ENCODE measurements at places on chromosomes 4 and X. TPM values are rescaled to one million over a fixed set of nuclear protein-coding genes. Genes with fewer than 3 reads are reported as not detected.

GRCh38 chr4:7018281-7018680 is 24.9 kb upstream of the TADA2B start:
- no peaks in the 10 kb centered on the region for H3K27me3 ChIP-seq
- H3K4me1 ChIP-seq, result peaks cover 10% of the 10 kb centered on the region
- DNase-seq, result no peak
- no peak overlapping the region for H3K4me3 ChIP-seq
- H3K36me3 ChIP-seq, result peaks cover 70% of the 10 kb centered on the region

DNA sequence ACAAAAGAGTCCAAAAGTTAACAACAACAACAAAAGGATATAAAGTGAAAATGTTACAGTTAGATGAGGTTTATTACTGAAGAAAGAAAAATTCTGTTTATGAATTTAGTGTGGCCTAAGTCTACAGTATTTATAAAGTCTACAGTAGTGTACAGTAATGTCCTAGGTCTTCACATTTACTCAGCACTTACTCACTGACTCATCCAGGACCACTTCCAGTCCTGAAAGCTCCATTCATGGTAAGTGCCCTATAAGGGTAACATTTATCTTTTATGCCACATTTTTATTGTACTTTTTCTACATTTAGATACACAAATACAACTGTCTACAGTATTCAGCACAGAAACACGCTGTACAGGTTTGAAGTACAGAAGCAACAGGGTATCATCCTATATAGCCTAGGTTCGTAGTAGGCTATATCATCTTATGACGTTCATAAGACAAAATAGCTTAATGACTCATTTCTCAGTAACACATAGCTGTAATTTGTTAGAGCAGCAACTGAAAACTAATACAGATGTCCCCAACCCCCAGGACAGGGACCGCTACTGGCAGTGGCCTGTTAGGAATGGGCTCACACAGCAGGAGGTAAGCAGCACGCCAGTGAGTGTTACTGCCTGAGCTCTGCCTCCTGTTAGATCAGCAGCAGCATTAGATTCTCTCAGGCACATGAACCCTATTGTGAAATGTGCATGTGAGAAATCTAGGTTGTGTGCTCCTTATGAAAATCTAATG is 61.3 kb downstream of the CENPC start:
- H3K4me1 ChIP-seq, result no peaks in the 10 kb centered on the region
- no peak overlapping the region for H3K4me3 ChIP-seq
- H3K36me3 ChIP-seq, result no peaks in the 10 kb centered on the region
- no peaks in the 10 kb centered on the region for H3K27me3 ChIP-seq
- no peak overlapping the region for H3K27ac ChIP-seq
- DNase-seq, result no peak

DNA sequence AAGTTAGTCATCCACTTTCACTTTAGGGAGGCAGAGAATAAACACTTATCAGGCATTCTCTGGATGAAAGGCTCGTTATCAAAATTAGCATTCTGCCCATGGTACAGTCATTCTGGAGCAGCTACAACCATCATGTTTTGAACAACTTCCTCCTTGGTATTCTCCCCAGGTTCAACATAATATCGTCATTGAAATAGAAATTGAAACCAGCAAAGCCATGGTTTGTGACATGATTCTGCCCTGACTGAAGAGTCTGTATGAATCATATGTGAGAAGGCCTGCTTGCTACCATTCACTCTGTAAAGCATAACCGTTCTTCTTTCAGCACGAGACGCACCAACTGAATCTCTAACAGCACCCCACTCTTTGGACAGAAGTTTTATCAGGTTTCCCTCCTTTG is 127.5 kb upstream of the RADX start:
- no peaks in the 10 kb centered on the region for H3K27me3 ChIP-seq
- no peaks in the 10 kb centered on the region for H3K36me3 ChIP-seq
- H3K27ac ChIP-seq, result peak overlapping the region; percentile 31
- peak overlapping the region; percentile 10 for H3K4me3 ChIP-seq

DNA sequence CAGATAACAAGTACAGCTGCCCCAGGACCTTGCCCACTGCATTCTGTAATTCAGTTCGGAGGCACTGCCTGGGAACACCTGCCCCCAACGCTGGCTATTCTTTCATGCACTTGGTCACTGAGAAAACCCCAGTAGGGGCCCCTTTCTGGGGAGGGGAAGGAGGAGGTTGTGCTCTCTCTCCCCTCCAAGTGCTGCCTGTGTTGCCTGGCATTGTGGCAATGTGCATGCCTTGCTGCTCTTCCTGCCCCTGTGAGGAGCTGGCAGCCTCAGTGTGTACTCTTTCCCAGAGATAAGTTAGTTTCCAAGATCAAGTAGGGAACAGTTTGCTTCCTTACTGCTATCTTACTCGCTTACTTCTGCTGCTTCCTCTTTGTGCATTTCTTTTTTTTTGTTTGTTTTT is 90.8 kb downstream of the AASDH start:
- no peak overlapping the region for H3K4me3 ChIP-seq
- no peak for DNase-seq
- H3K27ac ChIP-seq, result no peak overlapping the region
- no peaks in the 10 kb centered on the region for H3K27me3 ChIP-seq

GRCh38 chrX:48461830-48462229 is 8.2 kb downstream of the SLC38A5 start:
- H3K36me3 ChIP-seq, result no peaks in the 10 kb centered on the region
- no peak overlapping the region for H3K27ac ChIP-seq
- H3K27me3 ChIP-seq, result no peaks in the 10 kb centered on the region

DNA sequence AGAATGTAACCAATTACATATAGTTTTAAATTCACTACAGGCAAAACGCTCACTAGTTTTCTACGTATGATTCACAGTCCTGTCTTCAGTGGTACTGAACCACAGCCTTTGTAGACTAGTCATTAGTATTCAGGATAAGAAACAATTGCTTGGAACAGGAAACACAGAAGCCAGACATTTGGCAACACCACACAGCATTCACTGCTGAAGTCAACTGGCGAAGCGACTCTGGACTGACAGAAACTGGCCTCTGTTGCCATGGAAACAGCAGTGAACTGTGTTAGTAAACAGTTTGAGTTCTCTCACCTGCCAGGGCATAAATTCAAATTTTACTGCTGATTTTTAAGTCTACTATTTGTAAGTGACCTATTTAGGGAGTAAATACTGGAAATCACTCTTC is 57.6 kb downstream of the MAPK10 start:
- H3K27me3 ChIP-seq, result no peaks in the 10 kb centered on the region
- H3K4me3 ChIP-seq, result no peak overlapping the region
- DNase-seq, result peak; percentile 27

DNA sequence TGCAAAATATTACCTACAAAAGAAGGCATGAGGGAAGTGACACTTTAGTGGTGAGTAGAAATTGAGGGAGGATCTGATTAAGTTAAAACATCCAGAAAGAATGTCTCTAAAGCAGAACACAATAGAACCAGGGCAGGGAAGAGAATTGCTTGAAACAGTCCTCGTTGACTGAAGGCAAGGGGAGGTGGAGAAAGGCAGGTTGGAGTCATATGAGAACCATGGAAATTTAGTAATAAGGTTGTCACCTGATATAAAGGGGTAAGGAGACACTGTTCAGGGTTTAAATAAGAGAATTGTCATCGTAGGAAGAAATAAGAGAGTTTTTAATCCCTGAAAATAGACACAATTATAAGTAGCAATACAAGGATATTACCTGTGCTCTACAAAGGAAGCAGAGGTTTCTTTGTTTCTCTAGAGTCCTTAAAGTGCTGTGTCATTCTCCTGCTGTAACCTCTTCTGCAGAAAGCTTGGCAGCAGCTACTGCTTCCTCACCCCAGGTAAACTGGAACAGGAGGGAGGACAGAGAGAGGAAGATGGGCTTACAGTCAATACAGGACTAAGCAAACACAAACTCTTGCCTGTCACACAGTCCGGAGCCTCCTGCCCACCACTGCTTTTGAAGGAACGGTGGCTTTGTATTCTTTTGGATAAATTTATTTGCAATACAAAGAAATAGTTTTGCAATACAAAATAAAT is 258.4 kb downstream of the PPARGC1A start:
- no peak overlapping the region for H3K27ac ChIP-seq
- no peak overlapping the region for H3K4me3 ChIP-seq
- no peaks in the 10 kb centered on the region for H3K27me3 ChIP-seq
- H3K4me1 ChIP-seq, result no peaks in the 10 kb centered on the region
- no peak for DNase-seq
- no peaks in the 10 kb centered on the region for H3K36me3 ChIP-seq

- H3K27me3 ChIP-seq, result no peaks in the 10 kb centered on the region
- no peaks in the 10 kb centered on the region for H3K36me3 ChIP-seq
- no peak overlapping the region for H3K4me3 ChIP-seq
- H3K27ac ChIP-seq, result no peak overlapping the region
- DNase-seq, result no peak
These were observed 38.6 kb upstream of the TMEM131L start for GRCh38 chr4:153427363-153428071.

- H3K27me3 ChIP-seq, result no peaks in the 10 kb centered on the region
- no peak overlapping the region for H3K27ac ChIP-seq
- DNase-seq, result peak; percentile 3
- no peak overlapping the region for H3K4me3 ChIP-seq
- H3K4me1 ChIP-seq, result no peaks in the 10 kb centered on the region
These were observed 79.2 kb downstream of the ARAP2 start for GRCh38 chr4:36164900-36165630.

DNA sequence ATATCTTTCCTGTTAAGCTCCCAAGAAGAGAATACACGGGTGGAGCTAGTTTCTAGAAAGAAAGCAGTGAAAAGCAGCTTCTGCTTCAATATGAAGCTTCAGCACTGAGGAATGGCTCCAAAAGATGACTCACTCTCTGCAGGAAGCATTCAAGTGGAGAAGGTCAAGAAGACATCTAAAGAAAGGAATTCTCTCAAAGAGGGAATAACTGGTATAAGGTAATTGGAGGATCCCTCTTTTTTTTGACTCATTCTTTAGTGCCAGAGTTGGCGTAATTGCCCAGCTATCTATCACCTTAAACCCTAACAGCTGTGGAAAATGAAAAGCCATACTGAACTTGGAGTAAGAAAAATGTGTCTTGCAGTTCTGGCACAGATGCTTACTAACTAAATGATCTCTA is 3.5 kb downstream of the EDA2R start:
- DNase-seq, result peak; percentile 8
- no peaks in the 10 kb centered on the region for H3K27me3 ChIP-seq
- H3K36me3 ChIP-seq, result no peaks in the 10 kb centered on the region
- H3K4me1 ChIP-seq, result no peaks in the 10 kb centered on the region
- H3K27ac ChIP-seq, result no peak overlapping the region

- no peaks in the 10 kb centered on the region for H3K36me3 ChIP-seq
- no peak overlapping the region for H3K27ac ChIP-seq
- no peak for DNase-seq
- no peaks in the 10 kb centered on the region for H3K4me1 ChIP-seq
These were observed 94.9 kb upstream of the UNC5C start for GRCh38 chr4:95643627-95644026.

DNA sequence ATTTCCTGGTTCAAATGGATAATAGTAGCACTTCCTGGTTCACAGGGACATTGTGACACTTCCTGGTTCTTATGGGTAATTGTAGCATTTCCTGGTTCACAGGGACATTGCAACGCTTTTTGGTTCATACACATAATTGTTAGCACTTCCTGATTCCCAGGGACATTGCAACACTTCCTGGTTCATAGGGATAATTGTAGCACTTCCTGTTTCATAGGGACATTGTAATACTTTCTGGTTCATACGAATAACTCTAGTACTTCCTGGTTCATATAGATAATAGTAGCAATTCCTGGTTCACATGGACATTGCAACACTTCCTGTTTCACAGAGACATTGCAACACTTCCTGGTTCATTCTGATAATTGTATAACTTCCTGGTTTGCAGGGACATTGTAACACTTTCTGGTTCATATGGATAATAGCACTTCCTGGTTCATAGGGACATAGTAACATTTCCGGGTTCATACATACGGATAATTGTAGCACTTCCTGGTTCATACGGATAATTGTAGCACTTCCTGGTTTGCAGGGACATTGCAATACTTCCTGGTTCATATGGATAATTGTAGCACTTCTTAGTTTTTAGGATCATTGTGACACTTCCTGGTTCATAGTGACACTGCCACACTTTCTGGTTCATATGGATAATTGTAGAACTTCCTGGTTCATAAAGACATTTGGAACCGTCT is 61.6 kb upstream of the CD99 start:
- no peaks in the 10 kb centered on the region for H3K4me1 ChIP-seq
- no peaks in the 10 kb centered on the region for H3K36me3 ChIP-seq
- peak overlapping the region; percentile 51 for H3K27ac ChIP-seq
- no peak overlapping the region for H3K4me3 ChIP-seq
- DNase-seq, result no peak

DNA sequence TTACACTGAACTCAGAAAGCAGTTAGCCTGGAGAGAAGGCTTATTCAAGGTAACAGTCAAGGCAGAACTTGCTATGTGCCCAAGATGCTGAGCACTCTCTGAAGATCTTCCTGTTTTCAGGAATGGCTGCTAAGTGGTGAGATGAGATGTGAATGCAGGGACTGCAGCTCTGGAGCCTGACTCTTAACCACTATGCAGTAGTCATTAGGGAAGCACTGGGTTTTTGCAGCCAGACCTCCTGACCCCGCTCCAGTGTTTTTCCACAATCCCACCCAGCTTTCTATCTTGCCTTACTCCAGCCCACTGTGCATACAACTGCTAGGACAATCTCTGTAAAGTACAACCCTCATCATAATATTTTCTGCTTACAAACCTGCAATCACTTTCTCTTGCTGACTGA is 95.2 kb upstream of the LNX1 start:
- H3K27me3 ChIP-seq, result peaks cover 4% of the 10 kb centered on the region
- H3K36me3 ChIP-seq, result no peaks in the 10 kb centered on the region
- H3K27ac ChIP-seq, result no peak overlapping the region
- DNase-seq, result no peak
- H3K4me1 ChIP-seq, result no peaks in the 10 kb centered on the region

DNA sequence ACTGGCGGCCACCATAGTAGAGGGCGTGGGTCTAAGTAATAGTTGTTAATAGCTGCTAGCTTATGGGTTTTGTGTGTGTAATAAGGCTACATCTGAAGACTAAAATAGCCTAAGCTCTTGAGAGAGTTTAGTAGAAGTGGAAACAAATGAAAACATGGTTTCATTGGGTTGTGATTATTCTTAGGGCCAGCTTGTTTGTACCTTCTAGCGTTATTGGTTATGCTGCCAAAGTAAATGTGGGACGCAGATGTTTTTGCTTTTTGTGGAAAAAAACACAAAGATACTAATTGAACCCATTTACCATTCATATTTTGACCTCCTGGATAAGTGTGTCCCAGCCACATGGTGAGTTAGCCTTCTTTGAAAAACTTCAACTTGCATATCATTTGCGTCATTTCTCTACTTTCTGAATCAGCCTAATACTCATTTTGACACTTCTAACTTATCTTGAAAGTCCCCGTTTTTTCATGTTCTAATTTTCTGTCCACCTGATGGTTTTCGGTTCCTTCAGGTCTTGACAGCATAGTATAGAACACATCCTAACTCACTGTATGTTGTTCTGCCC is 305.3 kb downstream of the FRMPD4 start:
- no peaks in the 10 kb centered on the region for H3K36me3 ChIP-seq
- H3K4me3 ChIP-seq, result no peak overlapping the region

RXFP1 gene
- total RNA-seq, result 8.9 TPM

JADE3 gene
- total RNA-seq, result 17.9 TPM

TMSB15C gene
- total RNA-seq, result 0.41 TPM

ESX1 gene
- not detected for total RNA-seq

KLHL34 gene
- total RNA-seq, result not detected

BEND4 gene
- total RNA-seq, result 0.06 TPM

REST gene
- total RNA-seq, result 36.0 TPM

FAM47E gene
- total RNA-seq, result 2.8 TPM
